ENCODE measurements at places on chromosomes 12 and 14. TPM values are rescaled to one million over a fixed set of nuclear protein-coding genes. Genes with fewer than 3 reads are reported as not detected.

The CLEC7A gene
- not detected for total RNA-seq

The GZMB gene
- total RNA-seq = not detected

The MGP gene
- total RNA-seq = not detected

The RNASE3 gene
- not detected for total RNA-seq

The EPYC gene
- total RNA-seq = not detected

The CCDC38 gene
- not detected for total RNA-seq

The SLC6A13 gene
- total RNA-seq = not detected

The PLEKHD1 gene
- not detected for total RNA-seq

The TAS2R8 gene
- 1.6 TPM for total RNA-seq

The OR6C75 gene
- not detected for total RNA-seq

The MSRB3 gene
- 147 TPM for total RNA-seq

The PTCSC3 gene
- not detected for total RNA-seq

The CLEC4D gene
- not detected for total RNA-seq

The PRB2 gene
- not detected for total RNA-seq

The MAP3K12 gene
- total RNA-seq = 32.8 TPM

The PLXNC1 gene
- total RNA-seq = not detected

The PUS1 gene
- total RNA-seq = 61.3 TPM

The GALNT8 gene
- total RNA-seq = 0.27 TPM

The JDP2 gene
- total RNA-seq = 40.7 TPM

The FAM216A gene
- total RNA-seq = 76.3 TPM

The GPRC5A gene
- 22.8 TPM for total RNA-seq

The MYH6 gene
- not detected for total RNA-seq

The RBP5 gene
- not detected for total RNA-seq

The FAM186B gene
- total RNA-seq = not detected

The CLEC4C gene
- not detected for total RNA-seq

The PTGES3 gene
- 54.0 TPM for total RNA-seq

The TMEM233 gene
- not detected for total RNA-seq

The XPOT gene
- total RNA-seq = 69.4 TPM

The LIN7A gene
- not detected for total RNA-seq

The SPX gene
- 4.2 TPM for total RNA-seq

The USP5 gene
- 137 TPM for total RNA-seq

The FBRSL1 gene
- 10.2 TPM for total RNA-seq

The RPGRIP1 gene
- not detected for total RNA-seq

The EIF4B gene
- total RNA-seq = 1,229 TPM

The MDP1 gene
- total RNA-seq = 16.6 TPM

The PRIMA1 gene
- total RNA-seq = not detected

The CCDC197 gene
- not detected for total RNA-seq

The PTPRO gene
- total RNA-seq = not detected

The AICDA gene
- total RNA-seq = not detected

The SERPINA5 gene
- not detected for total RNA-seq

The GPRC5D gene
- not detected for total RNA-seq

The GZMH gene
- not detected for total RNA-seq

The VSX2 gene
- not detected for total RNA-seq

The RPL10L gene
- not detected for total RNA-seq

The BIN2 gene
- not detected for total RNA-seq

The GPR84 gene
- total RNA-seq = not detected

The KCNH3 gene
- total RNA-seq = 1.7 TPM
